Activated naive CD8-positive, alpha-beta T cell treated with anti-CD3 and anti-CD28 coated beads for 36 hours (primary cell): ENCODE measurements at places on chromosomes 1 and 21.

DNA sequence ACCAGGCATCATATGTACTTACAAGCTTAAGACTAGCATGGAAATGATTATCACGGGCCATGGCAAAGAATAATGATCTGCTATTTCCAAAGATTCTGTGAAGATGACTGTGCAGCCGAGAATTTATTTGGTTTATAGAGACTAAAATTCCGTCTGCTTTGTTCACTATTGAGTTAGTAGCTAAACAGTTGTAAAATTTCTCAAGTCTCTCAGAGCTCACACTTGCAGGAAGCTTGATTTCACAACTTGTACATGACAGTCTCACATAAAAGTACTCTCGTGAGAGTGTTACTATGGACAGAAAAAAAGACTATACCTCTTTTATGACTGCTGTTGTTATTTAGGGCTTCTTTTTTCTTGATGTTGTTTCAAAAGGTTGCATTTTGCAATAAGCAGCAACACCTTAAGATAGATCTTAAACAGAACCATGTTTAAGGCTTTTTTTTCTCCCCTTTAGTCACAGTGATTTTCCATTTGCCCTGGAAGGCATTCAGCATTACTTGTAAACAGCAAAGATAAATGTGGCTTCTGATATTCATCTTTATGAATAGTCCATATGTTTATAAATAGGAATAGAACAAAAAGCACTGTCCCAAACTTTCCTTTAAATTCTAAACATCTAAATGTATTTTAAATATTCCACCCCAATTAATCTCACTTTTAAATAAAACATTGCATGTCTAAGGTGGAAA lies 24.8 kb downstream of the ST6GALNAC5 start:
- no peak for DNase-seq

- DNase-seq = no peak
Measured at GRCh38 chr1:5847013-5847659, 145.1 kb downstream of the NPHP4 start.

- DNase-seq = no peak
Measured at GRCh38 chr1:237269938-237270337, 228.0 kb downstream of the RYR2 start.

GRCh38 chr1:205248793-205249601 lies 21.3 kb downstream of the TMCC2 start:
- DNase-seq = no peak

DNA sequence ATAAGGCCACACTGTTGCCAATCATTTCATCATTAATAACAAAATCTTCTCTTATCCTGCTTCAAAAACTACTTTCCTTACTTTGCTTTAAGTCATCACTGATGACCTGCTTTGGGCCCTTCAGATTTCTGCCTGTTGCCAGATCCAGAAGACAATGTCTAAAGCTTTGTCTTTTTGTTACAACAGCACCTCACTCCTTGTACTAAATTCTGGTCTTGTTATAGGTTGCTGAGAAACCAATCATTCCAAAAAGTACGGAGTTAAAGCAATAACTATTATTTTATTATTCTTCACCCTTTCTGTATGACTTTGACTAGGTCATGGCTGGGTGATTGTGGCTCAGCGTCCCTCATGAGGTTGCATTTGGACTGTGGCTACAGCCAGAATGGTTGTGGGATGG lies 633.5 kb downstream of the PTPRU start:
- DNase-seq = no peak

DNA sequence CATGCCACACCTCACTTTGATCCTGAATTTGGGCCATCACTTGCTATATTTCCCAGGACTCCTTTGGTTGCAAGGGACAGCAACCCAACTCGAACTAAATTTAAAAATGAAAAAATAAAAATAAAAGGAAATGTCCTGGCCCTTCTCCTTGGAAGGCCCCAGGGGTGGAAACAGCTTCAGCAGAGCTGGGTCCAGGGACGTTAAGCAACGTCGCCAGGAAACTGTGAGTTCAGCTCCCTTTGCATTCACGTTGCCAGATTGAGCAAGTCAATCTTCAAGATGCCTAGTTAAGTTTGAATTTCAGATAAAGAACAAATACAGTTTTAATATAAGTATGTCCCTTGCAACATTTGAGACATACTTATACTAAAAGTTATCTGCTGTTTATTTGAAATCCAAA lies 14.6 kb upstream of the SPSB1 start:
- no peak for DNase-seq

GRCh38 chr1:236530959-236531358 lies 7.2 kb downstream of the LGALS8 start:
- no peak for DNase-seq

- DNase-seq = no peak
Measured at GRCh38 chr1:175548774-175549173, 194.6 kb downstream of the TNR start.

DNA sequence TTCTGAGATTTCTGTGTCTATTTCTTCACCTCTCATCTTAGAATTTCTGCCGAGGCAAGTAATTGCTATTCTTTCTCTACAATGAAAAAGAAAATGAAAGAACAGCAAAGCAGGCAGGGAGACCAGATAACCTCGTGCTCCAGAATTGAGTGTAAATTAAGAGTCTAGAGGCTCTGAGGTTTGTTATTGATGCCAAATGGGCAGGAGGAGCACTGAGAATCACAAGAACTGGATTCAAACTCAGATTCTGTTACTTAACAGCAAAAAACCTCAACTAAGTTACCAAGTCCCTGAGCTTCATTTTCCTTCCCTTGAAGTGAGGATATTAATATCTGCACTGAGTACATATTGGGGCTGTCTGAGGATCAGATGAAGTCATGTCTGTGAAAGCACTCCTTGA lies 5.5 kb upstream of the DDR2 start:
- DNase-seq = no peak

GRCh38 chr21:31938330-31939301 lies 65.8 kb downstream of the HUNK start:
- DNase-seq = no peak

- no peak for DNase-seq
Measured at GRCh38 chr1:196891251-196891650, 3.4 kb downstream of the CFHR4 start.

DNA sequence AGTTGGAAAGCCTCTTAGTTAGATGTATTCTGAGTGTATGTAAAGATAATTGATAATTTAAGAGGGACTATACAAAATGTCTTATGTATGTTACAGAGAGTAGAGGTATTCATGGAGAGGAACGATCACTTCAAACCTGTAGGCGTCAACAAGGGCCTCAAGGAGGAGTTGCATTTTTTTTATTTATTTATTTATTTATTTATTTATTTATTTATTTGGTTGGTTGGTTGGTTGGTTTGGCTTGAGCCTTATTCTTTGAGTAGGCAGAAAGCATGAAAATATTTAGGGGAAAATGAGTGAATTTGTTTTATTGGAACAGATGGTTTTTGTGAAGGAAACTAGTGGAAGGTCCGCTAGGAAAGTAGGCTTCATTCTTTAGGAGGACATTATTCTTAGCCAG lies 8.5 kb downstream of the ANGPTL1 start:
- DNase-seq = no peak

- no peak for DNase-seq
Measured at GRCh38 chr1:103514920-103515503, 10.5 kb upstream of the RNPC3 start.

DNA sequence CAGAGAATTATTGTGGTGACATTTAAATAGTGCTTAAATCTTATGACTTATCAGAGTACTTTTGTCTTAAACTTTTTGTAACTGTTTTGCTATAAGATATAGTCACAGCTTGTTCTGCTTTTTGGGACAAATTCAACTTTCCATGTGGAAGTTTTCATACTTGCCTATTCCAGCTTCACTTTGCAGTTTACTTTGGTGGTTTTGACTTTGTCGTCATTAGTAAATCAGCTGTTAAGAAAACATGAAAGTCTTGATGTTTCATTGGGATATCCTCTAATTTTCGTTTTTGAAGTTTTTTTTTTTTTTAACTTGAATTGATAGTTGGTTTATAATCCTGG lies 31.3 kb downstream of the SDCCAG8 start:
- no peak for DNase-seq

GRCh38 chr1:88180449-88181108 lies 503.5 kb upstream of the PKN2 start:
- DNase-seq = peak; percentile 56

DNA sequence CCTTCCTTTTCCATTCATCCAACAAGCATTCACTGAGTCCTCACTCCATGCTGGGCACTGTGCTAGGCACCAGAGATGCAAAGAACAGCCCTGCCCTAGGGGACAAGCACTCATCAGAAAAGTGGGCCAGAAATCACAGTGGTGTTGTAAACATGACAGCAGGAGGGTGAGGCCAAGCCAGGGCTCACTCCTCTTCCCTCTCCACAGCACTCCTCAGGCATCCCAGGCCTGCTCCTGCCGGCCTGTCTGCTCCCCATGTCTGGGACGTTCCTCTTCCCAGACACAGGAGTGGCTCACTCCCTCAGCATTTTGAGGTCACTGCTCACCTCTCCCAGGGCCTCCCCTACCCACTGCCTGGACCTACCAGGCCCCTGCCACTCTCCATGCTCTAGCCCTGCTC lies 61.8 kb downstream of the KCND3 start:
- DNase-seq = no peak

GRCh38 chr1:157363660-157364140 lies 188.6 kb downstream of the FCRL5 start:
- peak; percentile 3 for DNase-seq

DNA sequence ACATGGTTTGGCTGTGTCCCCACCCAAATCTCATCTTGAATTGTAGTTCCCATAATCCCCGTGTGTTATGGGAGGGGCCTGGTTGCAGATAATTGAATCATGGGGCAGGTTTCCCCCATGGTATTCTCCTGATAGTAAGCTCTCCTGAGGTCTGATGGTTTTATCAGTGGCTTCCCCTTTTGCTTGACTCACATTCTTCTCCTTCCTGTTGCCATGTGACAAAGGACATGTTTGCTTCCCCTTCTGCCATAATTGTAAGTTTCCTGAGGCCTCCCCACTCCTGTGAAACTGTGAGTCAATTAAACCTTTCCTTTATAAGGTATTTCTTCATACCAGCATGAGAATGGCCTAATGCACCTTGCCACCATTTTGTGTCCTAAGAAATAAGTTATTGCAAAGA lies 415.0 kb downstream of the COL11A1 start:
- no peak for DNase-seq

- DNase-seq = no peak
Measured at GRCh38 chr1:100517515-100517914, 20.4 kb upstream of the GPR88 start.

GRCh38 chr1:17791055-17791390 lies 35.9 kb downstream of the ACTL8 start:
- DNase-seq = no peak

- no peak for DNase-seq
Measured at GRCh38 chr1:15002325-15002724, 151.2 kb upstream of the TMEM51 start.

- DNase-seq = no peak
Measured at GRCh38 chr1:76547916-76548315, 319.4 kb upstream of the ST6GALNAC5 start.

GRCh38 chr1:203593723-203594122 lies 32.9 kb upstream of the ATP2B4 start:
- peak; percentile 35 for DNase-seq

GRCh38 chr1:169909499-169909898 lies 15.8 kb upstream of the SCYL3 start:
- DNase-seq = no peak

GRCh38 chr1:19087737-19088594 lies 122.1 kb downstream of the UBR4 start:
- peak; percentile 36 for DNase-seq

GRCh38 chr1:198359024-198359653 lies 181.3 kb downstream of the ATP6V1G3 start:
- DNase-seq = no peak

GRCh38 chr1:93692026-93692425 lies 10.4 kb upstream of the BCAR3 start:
- DNase-seq = no peak

DNA sequence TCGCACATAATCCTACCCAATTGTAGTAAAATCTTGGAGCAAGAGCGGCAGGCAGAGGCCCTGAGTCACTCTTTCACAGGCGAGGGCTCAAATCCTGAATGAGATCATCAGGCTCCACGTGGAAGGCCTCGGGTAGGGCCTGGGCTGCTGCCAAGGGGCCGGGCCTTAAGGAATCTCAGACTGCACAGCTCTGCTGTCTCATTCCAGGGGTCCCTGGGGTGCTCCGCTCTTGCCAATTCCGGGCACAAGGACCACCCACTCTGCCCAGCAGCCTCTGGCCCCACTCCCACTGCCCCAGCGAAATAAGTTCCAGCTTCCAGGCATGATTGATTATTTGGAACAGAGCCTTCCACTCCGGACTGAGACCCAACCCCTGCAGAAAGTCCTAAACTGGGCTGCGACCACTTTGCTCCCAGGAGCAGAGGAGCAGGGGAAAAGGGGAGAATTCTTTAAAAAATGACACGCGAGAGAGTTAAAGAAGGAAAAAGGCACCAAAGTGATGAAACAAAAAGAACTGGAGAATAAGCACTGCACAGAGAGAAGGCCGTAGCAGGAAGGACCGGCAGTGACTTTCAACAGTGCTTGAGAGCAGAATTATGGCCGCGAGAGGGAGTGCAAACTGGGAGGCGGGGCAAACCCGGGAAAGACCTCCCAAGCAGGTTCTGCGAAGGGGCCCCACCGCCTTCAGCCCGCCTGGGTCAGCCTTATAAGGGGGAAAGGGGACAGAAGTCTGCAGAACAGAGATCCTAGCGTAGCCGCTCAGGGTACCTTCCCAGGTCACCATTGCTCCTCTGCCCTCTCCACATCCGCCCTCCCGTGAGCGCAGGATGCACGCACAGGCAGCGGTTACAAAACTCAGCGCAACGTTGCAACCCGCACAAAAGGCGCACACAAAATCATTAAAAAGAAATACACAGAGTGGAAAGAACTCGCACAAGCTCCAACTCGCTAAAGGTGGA lies 2.0 kb downstream of the ADAMTS1 start:
- peak; percentile 21 for DNase-seq

GRCh38 chr1:165686121-165686970 lies 12.0 kb downstream of the ALDH9A1 start:
- DNase-seq = no peak

GRCh38 chr21:38268864-38269575 lies 12.2 kb downstream of the KCNJ15 start:
- no peak for DNase-seq

- no peak for DNase-seq
Measured at GRCh38 chr1:24117722-24118409, 5.9 kb upstream of the MYOM3 start.

- DNase-seq = no peak
Measured at GRCh38 chr21:45153358-45154318, 79.3 kb downstream of the ADARB1 start.

- no peak for DNase-seq
Measured at GRCh38 chr1:66728021-66728420, 24.2 kb upstream of the DYNLT5 start.

DNA sequence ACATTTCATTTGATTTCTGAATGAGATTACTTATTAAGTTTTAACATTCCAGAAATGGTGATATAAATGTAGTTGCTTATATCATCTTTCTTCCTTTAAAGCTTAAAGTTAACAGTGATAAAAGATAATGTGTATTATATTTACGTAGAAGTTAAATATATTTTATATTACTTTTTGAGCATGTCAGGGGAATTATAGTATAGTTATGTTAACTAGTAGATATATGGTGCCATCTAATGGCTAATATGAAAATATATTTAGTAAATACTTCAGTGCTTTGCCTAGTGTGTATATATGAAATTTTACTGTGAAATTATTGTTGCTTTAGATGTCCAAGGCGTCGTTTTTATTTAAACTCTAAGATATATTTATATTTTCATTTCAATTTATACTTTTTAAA lies 51.5 kb downstream of the SYT14 start:
- DNase-seq = no peak
